Endodermal cell (in vitro differentiated cells): ENCODE measurements at places on chromosomes 6 and 20.
A peak's percentile ranks its signal among the peaks of the same experiment; 100 is the strongest.

DNA sequence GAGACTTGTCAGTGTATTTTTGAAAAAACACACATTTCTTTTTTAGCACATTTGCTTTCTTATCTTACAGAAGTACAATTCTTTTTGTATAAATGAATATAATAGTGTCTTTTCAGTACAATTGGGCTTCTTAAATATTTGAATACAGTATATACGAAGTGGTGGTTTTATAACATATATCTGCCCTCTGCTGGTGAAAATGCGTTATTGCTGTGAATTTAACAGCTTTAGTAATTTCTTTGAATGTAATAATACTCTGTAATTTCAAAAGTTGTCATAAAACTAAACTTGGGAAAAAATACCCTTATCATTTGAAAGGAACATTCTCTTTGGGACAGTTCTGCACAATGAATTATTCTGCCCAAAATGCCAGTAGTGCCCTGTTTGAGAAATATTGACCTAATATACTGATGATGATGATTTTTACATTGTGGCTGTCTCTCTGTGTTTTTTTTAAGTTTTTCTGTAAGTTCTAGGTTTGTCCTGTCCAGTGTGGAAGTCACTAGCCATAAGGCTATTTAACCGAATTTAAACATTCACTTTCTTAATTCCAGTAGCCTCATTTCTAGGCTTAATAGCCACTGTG, 19.0 kb downstream of the SMAP1 start:
- DNase-seq = no peak

DNA sequence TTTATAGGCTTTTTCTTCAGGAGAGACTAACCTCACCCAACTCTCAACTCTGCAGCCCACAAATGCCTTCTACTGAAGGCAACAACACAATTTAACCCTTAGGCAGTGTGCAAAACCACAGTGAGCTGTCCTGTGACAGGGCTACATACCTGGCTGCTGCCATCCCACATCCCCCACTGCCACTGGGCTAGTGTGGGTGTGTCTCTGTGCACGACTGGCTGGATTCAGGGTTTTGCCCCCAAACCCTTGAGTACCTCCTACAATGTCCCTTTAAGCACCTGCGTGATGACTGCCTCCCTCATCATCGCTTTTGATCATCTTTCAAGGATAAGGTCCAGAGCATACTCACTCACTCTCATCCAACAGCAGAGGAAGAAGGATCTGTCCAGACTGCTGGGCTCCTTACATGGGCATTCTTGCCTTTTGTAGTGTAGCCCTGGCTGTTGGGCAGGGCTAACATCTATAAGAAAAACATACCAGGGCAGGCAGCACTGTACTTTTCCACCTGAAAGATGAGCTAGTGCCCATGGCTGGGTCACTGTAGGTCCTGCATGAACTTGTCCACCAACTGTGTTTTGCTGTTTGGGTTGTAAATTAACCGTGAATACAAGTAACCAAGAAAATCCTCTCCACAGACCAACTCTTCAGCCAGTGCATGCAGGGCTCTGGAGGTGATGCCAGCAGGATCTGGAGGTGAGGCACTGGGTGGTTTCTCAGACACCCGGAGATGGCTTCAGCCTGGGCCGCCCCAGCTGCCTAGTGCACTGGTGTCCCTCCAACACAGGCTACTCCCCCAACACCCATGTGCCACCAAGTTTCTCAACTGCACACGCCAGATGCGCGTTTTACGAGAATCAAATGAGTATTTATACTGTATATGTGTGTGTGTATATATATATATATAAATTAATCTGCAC, 45.2 kb downstream of the PLCG1 start:
- DNase-seq = peak; percentile 29

GRCh38 chr6:33689879-33690278, 21.6 kb downstream of the UQCC2 start:
- DNase-seq = no peak

DNA sequence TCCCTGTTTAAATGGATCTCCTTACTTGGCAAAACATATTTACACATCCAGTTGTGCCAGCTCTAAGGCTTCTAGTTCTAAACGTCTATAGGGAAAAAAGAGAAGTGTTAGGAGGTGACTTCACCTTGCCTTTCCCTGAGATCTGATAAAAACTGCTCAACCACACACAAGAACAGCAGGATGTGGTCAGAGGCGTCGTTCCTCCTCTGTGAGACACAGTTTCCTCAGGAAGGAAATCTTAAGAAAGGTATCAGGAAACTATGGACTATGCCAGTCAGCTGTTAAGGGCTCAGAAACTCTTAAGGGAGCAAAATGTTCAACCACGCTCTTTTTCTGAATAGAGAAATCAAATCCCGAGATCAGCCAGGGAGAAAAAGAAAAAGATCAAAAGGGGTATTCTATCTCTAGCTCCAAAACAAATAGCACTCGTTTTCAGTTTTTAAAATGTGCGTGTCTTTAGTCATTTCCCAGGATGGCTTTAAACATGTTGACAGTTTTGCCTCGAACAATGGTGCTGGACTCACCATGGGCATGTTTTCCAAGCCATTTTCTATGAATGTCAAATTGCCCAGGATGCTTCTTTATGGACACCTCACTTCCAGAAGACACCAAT, 154.5 kb downstream of the HACE1 start:
- no peak for DNase-seq

- no peak for DNase-seq
Measured at GRCh38 chr6:39752835-39753724, 27.9 kb upstream of the KIF6 start.

- peak; percentile 1 for DNase-seq
Measured at GRCh38 chr6:158815907-158816306, 3.3 kb downstream of the EZR start.

DNA sequence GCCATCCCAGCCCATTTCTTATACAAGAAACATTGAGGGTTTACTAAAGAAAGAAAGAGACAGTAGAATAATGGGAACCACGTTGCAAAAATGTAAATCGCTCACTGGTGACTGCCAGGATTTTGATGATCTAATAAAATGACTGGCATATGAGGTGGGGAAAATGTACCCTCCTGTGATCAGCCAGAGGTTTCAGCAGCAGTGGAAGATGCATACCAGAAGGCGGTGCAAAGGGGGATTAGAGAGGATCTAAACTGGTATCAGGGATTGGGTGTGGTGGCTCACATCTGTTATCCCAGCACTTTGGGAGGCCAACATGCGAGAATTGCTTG, 60.8 kb upstream of the DDR1 start:
- no peak for DNase-seq

- DNase-seq = no peak
Measured at GRCh38 chr6:157036245-157036711, 259.1 kb downstream of the ARID1B start.

- DNase-seq = no peak
Measured at GRCh38 chr6:169321546-169321945, 67.9 kb upstream of the THBS2 start.

GRCh38 chr20:51752343-51752951, 15.7 kb downstream of the ATP9A start:
- no peak for DNase-seq

DNA sequence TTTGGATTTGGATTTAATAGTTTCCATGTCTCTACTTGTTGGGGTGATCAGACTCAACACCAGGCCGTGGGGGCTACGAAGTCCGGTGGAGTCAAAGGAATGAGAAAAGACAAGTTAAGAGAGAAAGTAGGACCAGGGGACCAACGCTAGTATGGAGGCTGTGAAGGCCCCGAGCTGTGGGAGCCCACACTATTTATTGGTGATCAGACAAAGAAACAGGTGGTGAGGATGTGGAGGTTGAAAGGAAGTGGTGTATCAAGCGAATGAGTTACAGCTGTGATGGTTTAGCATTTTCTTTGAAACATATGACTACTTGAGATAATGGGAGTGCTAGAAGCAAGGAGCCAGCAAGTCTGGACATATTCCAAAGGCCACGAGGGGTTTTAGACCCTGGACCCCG, 62.4 kb downstream of the AKAP7 start:
- DNase-seq = no peak

DNA sequence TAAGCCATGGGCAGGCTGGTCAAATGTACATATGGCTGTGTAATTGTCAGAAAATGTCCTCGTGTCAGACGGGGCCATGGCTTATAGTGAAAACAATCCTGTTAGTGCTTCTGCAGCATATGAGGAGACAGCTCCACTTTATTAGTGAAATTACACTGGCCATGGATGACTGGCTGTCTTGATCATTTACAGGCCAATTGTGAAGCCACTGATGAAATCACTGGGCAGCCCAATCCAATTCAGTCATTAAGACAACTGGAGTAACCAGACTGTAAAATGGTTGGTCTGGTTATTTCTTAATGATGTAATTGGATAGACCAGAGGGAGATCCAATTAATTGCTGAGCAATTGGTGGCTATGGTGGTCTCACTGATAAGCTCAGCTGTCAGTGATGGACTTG, 749.5 kb downstream of the KIF16B start:
- no peak for DNase-seq

DNA sequence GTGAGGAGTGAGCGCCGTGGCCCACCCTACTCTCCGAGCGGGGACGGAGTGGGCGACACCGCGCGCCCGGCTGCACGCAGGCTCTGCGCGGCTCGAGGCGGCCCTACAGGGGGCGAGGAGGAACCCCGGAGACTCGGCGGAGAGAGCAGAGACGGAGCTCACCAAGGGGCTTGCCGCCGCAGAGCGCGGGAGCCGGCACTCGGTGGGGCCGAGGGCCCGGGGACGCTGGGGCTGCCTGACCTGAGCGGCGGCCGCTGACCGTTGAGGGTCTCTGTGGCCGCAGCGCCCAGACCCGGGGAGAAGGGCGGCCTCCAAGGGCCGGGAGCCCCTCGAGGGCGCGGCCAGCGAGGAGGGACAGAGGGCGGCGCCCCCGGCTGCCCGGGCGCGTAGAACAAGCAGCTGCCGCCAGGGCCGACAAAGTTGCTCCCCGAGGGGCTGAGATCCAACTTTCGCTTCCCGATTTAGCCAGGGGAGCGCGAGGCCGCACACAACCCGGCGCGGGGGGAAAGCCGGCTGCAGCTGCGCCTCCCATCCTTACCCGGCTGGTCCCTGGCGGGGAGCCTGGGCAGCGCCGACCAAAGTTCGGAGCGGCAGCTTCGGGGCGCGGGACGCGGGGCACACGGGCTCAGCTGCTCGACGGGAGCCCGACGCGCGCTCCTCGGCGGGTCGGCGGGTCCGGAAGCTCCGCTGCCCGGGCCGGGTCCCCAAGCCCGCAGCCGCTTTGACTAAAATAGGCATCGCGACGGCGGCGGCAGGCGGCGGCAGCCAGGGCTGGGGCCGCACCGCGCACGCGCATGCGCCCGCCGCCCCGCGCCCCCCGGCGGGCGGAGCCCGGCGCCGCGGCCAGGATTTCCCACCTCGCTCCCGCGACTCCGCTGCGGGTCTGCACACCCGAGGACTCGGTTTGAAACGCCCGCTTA, 43.1 kb downstream of the POPDC3 start:
- DNase-seq = peak; percentile 86

- DNase-seq = no peak
Measured at GRCh38 chr6:19536838-19537237, 300.3 kb upstream of the ID4 start.

GRCh38 chr20:56773749-56774148, 144.6 kb downstream of the TFAP2C start:
- DNase-seq = no peak

- DNase-seq = no peak
Measured at GRCh38 chr6:2127484-2127911, 117.9 kb downstream of the GMDS start.

DNA sequence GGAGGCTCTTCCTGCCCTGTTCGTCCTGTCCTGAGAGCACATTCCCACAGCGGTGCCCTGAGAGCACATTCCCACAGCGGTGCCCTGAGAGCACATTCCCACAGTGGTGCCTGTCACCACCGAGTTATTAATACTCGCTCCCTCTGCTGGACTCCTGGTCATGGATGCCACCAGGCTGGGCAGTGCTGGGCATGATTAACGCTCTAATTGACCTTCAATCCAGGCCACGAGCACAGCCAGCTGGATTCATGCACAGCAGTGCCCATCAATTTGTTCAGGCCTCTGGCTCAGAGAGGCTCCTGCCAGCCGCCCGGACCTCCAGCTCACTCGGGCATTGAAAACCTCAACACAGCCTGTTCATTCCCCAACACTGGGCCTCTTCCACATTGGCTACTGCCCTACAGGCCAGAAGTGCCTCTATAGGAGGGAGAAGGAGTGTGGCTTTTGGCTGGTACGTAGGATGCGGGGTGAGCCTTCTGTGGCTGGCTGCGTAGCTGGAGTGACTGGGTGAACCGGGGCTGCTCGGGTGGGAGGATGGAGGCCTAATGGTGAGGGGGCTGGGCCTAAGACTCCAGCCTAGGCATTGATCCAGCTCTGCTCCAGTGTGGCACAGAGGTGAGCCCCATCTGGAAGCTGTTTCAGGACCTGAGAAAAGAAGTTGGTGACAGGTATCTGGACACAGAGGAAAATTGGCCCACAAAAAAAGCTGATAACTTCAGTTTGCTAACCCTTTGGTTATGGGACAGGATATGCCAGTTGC, 9.3 kb downstream of the IP6K3 start:
- no peak for DNase-seq

DNA sequence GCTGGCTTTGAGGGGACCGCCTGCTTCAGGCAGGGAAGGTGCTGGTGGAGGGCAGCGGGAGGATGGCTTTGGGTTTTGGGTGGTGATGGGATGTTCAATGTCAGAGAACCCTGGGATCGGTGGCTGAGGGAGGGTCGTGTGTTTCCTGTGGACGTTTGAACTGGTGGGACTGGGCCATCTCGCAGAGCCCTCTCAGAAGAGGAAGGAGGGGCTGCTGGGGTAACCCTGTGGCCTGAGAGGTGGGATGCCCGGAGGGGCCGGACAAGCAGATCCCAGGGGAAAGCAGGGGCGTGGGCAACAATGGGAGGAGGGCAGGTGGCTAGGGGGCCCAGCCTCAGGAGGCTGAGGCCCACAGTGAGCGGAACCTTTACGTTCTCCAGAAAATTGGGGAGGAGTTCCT, 34.9 kb downstream of the PYGB start:
- DNase-seq = no peak

- DNase-seq = no peak
Measured at GRCh38 chr6:155584006-155584405, 128.4 kb upstream of the NOX3 start.

DNA sequence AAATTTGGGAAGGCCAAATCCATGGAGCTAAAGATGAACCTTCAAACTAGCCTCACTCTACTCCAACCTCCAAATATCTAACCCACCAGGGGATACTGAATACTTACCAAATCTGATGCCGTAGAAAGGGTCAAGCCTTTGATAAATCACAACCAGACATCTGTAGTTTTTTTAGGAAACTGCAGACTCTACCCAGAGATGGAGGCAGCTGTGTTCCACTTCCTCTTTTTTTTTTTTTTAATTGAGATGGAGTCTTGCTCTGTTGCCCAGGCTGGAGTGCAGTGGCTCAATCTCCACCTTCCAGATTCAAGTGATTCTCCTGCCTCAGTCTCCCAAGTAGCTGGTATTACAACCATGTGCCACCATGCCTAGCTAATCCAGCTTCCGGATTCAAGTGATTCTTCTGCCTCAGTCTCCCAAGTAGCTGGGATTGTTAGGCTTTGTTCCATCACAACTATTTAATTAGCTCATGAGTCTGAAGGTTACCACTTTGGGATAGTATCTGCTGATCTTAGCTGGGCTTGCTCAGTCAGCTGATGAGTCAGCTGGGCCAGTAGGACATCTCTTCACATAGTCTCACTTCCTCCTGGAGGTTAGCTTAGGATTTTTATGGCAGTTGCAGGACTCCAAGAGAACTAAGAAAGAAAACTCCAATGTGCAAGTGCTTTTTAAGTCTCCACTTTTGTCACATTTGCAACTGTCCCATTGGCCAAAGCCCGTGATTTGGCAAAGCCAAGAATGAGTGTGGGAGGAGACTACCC, 13.3 kb downstream of the FRK start:
- DNase-seq = no peak

- DNase-seq = peak; percentile 48
Measured at GRCh38 chr20:32445539-32446273, 87.6 kb downstream of the ASXL1 start.
